ENCODE measurements at places on chromosomes 1 and 21. TPM values are rescaled to one million over a fixed set of nuclear protein-coding genes. Genes with fewer than 3 reads are reported as not detected.

DNA sequence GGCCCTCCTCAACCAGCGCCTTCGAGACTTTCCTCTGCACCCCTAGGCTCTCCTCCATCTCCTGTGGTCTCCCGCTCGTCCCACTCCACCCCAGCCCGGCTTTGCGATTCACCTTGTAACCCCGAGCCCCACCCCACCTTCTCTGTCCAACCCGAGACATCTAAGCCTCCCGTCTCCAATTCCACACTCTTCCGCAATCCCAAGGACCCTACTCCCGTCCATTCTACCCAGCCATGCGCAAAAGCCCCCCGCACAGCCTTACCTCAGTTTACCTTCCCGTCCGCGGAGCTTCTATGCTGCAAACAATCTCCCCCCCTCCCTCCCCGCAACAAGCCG lies 174 bp downstream of the SH3BP5L start:
- no peak for DNase-seq

DNA sequence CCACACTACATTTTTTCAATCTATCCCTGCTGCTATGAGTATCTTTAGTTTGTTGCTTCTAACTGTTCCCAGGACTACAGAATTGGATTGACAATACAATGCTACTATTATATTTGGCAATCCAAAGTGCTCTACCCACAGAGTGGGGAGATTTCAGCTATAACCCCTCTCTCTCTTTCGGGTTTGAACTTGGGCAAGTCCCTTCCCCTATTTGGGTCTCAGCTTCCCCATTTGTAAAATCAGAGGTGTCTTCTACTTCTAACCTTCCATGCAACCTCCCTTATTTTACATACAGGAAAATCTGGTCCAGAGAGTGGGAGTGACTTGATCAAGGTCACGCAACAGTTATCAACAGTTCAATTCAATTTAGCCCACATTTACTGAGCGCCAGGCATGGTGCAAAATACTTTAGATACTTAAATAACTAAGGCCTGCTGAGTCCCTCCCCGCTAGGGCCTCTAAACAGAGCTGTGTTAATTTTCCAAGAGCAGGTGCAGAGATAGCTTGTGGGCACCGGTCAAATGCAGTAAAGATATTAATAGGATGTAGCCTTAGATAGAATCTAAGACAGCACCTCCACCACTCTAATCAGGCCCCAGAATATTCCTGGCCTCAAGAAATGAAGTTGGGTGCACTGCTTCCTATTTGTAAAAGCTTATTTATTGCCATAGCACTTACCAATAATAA lies 9.4 kb upstream of the GPX7 start:
- DNase-seq = no peak

DNA sequence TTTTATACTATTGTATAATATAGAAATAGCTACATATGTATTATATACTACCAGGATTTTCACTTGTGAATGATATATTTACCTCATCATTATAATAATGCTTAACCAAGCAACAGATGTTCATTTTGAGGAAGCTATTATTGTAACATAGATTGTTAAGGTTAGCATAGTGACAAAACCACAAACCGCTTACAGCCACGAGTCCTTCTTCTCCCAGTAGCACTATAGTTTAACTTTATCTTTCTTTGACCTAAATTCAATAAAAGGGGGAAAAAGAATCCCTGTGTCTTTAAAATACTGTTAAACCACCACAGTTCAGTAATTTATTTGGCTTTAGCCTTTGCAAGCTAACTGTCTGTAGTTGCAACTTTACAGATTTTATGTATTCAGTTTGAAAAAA lies 1039.4 kb upstream of the B3GALT2 start:
- no peak for DNase-seq

DFFB gene
- 3.1 TPM for total RNA-seq

- no peak for DNase-seq
These were observed 43.2 kb upstream of the KCTD3 start for GRCh38 chr1:215523906-215524305.

GRCh38 chr1:173245892-173246291 lies 38.8 kb upstream of the TNFSF4 start:
- DNase-seq = no peak

GRCh38 chr1:113396585-113396984 lies 6.3 kb downstream of the MAGI3 start:
- DNase-seq = no peak

GRCh38 chr1:57423656-57424211 lies at the start of gene DAB1:
TSS of gene DAB1 (minus strand) at chr1:57424060. CDS start at chr1:57291030, 133,030 bp downstream.
- no peak for DNase-seq

- no peak for DNase-seq
These were observed 318.5 kb downstream of the NTNG1 start for GRCh38 chr1:107459204-107459904.

FNBP1L gene
- 9.2 TPM for total RNA-seq

TTC34 gene
- 0.20 TPM for total RNA-seq

- DNase-seq = no peak
These were observed 40.9 kb downstream of the SMYD2 start for GRCh38 chr1:214321705-214322453.

- no peak for DNase-seq
These were observed 26.6 kb downstream of the NIBAN1 start for GRCh38 chr1:184947497-184948256.

DNA sequence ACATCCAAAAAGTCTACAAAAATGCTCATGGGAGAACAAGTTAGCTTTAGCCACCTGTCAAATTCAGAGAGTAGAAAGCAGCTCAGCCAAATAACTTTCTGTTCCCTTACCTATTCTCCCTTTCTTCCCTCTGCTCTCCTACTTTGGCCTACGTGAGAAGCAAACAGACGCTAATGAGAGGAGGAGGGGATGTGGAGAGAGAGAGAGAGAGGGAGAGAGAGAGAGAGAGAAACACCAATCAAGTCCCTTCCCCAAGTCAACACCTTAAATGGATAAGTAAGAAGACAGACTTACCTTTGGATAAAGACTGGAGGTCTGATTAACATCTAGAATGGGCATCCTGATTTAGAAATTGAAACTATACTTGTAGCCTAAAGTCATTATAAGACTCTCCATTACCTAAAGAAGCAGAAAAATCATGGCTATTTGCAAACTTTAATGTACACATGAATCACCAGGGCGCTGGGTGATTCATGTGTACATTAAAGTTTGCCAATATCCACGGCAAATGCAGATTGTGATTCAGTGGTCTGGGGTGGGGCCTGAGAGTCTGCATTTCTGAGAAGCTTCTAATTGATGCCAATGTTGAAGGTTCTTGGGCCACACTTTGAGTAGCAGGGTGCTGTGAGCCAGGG lies 13.1 kb upstream of the DUSP12 start:
- no peak for DNase-seq

DNA sequence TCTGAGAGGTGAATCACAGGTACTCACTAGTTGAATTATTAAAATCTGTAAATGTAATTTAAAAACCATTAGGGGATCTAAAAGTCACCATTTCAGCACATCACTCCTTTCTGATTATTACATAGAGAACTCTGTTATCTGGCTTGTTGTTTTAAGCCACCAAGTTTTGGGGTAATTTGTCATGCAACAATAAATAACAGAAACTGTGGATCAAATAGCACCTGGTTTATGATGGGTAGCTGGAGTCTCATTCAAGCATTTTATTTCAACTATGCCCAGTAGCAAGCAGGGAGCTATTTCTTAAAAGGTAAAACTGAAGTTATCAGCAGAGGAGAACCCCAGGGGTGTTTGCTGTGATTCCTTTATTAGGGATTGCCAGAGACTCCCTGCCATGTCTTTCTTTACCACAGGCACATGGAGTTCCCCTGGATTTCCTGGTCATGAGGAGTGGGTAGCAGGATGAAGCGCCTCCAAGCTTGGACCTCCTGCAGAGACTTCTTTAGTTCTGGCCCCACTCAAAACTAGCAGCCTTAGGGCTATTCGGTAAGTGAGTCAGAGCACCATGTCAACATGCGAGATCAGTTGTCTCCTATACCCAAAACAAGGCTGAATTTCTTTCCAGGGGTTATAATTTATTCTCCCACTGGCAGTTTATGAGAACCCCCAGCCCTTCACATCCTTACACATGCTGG lies 179.2 kb downstream of the GIPC2 start:
- DNase-seq = no peak

GRCh38 chr1:45394342-45394741 lies 54.1 kb upstream of the MUTYH start:
- no peak for DNase-seq

OR2T33 gene
- total RNA-seq = not detected

- no peak for DNase-seq
These were observed 19.2 kb upstream of the RCAN3 start for GRCh38 chr1:24483441-24483840.

- DNase-seq = no peak
These were observed 121.0 kb upstream of the C1orf105 start for GRCh38 chr1:172299515-172299914.

- no peak for DNase-seq
These were observed 276.9 kb downstream of the SIPA1L2 start for GRCh38 chr1:232353001-232353400.

GRCh38 chr1:42130061-42130660 lies 23.0 kb upstream of the GUCA2B start:
- no peak for DNase-seq

DNA sequence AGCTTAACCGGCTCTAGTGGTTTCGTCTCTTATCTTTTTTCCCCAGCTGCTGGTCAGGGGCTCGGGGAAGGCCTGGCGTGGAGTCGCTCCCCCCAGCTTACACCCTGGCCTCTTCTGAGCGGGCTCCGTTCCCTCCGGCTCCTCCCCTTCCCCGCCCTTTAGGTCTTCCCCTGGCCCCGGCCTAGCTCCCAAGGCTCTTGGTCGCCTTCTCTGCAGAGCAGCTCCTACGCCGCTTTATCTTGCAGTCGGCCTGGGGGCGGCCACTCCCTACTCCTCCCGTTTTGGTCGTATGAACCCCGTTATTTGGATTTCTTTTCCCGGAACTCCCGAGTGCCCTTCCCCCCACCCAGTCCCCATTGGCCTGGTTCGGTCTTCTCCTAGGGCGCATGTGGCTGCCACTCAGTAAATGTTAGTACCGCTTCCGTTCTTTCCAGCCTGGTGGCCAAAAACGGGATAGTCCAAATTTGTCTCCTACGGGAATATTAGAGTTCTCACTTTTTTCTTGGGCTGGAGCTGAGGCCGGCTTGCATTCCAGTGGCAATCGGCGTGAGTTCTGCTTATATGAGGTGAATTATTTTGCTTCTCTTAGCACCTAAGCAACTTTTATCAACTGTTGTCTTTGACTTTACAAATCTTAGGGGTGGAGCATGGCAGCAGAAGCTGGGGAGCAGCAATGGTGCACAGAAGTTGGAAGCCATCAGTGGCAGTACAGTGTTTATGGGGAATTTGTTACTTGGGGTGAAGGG lies 467 bp downstream of the THRAP3 start:
- no peak for DNase-seq

LRRC39 gene
- 0.33 TPM for total RNA-seq

GRCh38 chr1:89347296-89347695 lies 16.6 kb upstream of the GBP6 start:
- no peak for DNase-seq

- no peak for DNase-seq
These were observed 495.1 kb downstream of the SETD4 start for GRCh38 chr21:35565204-35565611.

DNA sequence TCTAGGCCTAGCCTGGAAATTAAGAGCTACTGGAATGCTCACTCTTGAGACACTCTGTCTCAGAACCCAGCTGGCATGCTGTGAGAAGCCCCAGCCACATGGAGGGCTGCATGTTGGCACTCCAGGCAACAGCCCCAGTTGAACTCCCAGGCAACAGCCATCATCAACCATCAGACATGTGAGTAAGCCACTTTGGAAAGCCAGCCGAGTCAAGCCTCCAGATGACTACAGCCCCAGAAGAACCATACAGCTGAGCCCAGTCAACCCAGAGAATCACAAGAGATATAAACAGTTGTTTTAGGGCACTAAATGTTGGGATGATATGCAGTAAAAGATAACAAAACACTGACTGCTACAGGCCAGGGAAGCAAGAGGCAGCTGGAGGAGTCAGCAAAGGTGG lies 17.7 kb upstream of the MAN1C1 start:
- DNase-seq = no peak

DNA sequence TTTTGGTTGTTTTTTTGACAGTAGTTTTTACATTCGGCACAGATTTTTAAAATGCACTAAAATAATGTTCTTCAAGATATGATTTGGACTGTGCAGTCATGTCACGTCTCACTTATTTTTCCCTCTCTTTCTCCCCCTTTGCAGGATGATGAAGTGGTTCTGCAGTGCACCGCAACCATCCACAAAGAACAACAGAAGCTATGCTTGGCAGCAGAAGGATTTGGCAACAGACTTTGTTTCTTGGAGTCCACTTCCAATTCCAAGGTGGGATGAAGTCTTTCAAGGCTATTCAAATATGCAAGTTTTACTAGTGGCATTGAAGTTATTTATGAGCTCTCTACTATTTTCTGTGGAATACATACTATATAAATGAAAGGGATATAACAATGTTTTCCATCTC lies 228.4 kb downstream of the RYR2 start:
- no peak for DNase-seq

PFKL gene
- 97.6 TPM for total RNA-seq

- DNase-seq = no peak
These were observed 16.2 kb upstream of the KPRP start for GRCh38 chr1:152741656-152742055.

GRCh38 chr1:225450491-225451191 lies 22.8 kb upstream of the LBR start:
- DNase-seq = no peak

DNA sequence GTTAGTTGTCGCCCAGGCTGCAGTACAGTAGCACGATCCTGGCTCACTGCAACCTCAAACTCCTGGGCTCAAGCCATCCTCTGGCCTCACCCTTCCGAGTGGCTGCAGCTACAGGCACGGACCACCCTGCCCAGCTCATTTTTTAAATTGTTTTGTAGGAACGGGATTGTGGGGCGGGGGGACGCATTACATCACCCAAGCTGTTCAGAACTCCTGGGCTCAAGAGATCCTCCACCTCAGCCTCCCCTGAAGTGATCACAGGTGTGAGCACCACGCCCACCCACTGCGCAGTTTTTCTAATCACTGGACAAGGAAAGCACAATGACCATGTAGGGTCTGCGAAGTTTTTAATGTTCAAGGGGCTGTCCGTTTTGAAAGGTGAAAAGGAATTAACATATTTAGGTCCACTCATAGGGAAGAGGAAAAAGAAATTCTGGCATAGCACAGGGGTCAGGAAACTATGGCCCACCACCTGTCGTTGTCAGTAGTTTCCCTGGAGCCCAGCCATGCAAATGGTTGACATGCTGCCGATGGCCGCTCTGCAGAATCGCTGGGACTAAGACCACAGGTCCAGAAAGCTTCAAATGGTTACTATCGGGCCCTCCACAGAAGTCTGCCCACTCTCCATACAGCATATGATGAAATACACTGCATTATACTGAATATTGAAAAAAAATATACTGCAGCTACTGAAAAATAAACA lies 26.0 kb downstream of the SETD4 start:
- DNase-seq = no peak

GRCh38 chr1:186175588-186175987 lies 199.5 kb downstream of the TPR start:
- DNase-seq = no peak

Data from left lobe of liver (tissue), 2 donors.